Gastrocnemius medialis (tissue), 4 donors: ENCODE measurements at places on chromosomes 7 and 10. TPM values are rescaled to one million over a fixed set of nuclear protein-coding genes. Genes with fewer than 3 reads are reported as not detected.

DNA sequence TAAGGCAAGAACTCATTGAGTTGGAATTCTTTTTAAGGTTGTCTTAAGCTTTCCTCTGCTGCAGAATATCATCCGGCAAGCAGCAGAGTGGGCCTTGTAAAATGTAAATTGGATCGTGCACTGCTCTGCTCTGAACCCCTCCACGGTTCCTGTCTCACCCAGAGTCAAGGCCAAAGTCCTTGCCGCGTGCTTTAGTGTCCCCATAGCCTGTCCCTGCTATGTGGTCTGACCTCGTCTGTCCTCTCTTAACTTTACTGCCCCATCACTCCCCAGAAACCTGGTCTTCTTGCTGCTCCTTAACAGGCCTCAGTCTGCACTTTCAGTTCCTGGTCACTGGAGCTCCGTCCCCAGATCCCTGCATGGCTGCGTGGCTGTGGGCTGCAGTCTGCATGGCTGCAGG, 121.6 kb upstream of the SDK1 start:
- H3K4me3 ChIP-seq: no peak overlapping the region
- H3K4me1 ChIP-seq: no peaks in the 10 kb centered on the region
- H3K36me3 ChIP-seq: no peaks in the 10 kb centered on the region
- H3K27me3 ChIP-seq: no peaks in the 10 kb centered on the region

GRCh38 chr10:11673346-11674280, 62.2 kb upstream of the USP6NL start:
- no peaks in the 10 kb centered on the region for H3K36me3 ChIP-seq
- no peak for DNase-seq
- no peak overlapping the region for H3K4me3 ChIP-seq
- no peaks in the 10 kb centered on the region for H3K27me3 ChIP-seq
- no peak overlapping the region for H3K27ac ChIP-seq
- no peaks in the 10 kb centered on the region for H3K4me1 ChIP-seq

GRCh38 chr10:20768843-20769242, 128.3 kb downstream of the NEBL start:
- H3K4me3 ChIP-seq: no peak overlapping the region
- H3K4me1 ChIP-seq: no peaks in the 10 kb centered on the region
- no peak overlapping the region for H3K27ac ChIP-seq
- no peaks in the 10 kb centered on the region for H3K36me3 ChIP-seq

CCNY gene
- 23.9 TPM for total RNA-seq

GAD2 gene
- total RNA-seq: not detected
